ENCODE measurements at places on chromosomes 4 and X. TPM values are rescaled to one million over a fixed set of nuclear protein-coding genes. Genes with fewer than 3 reads are reported as not detected.

Gene ADGRG2
- not detected for total RNA-seq

Gene STOX2
- total RNA-seq = not detected

Gene DRD5
- not detected for total RNA-seq

Gene TAF7L
- total RNA-seq = not detected
